NCI-H1105 (cell line): ENCODE measurements at places on chromosomes 1 and 21.

- DNase-seq = no peak
Observed at GRCh38 chr1:92601044-92601443, 114.3 kb upstream of the GFI1 start.

DNA sequence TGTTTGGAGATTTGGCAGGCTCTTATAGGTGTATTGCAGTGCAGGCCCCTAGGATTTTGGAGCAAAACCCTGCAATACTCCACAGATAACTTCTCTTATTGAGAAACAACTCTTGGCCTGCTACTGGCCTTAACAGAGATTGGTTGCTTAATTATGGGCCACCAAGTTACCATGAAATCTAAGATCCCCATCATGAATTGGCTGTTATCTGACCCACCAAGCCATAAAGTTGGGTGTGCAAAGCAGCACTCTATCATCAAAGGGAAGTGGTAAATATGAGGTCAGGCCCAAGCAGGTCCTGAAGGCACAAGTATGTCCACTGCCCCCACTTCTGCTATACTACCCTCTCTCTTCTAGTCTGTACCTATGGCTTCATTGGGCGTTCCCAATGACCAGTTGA lies 130.0 kb upstream of the TNFSF4 start:
- no peak for DNase-seq

DNA sequence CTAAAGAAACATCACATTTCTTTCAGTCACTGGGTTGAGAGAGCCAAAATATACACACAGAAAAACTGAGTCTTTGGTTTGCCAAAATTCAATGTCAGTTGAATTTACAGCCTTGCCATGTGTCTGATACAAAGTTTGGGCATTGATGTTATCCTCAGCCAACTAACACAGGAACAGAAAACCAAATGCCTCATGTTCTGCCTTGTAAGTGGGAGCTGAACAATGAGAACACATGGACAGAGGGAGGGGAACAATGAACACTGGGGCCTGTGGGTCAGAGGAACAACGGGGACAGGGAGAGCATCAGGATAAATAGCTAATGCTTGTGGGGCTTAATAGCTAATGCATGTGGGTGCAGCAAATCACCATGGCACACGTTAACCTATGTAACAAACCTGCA lies 39.6 kb upstream of the C21orf91 start:
- no peak for DNase-seq

- DNase-seq = no peak
Observed at GRCh38 chr1:17639703-17640340, 100.3 kb downstream of the ARHGEF10L start.

- DNase-seq = no peak
Observed at GRCh38 chr1:205805082-205805711, 7.8 kb downstream of the SLC41A1 start.

- DNase-seq = no peak
Observed at GRCh38 chr1:42144711-42145388, 8.4 kb upstream of the GUCA2B start.

DNA sequence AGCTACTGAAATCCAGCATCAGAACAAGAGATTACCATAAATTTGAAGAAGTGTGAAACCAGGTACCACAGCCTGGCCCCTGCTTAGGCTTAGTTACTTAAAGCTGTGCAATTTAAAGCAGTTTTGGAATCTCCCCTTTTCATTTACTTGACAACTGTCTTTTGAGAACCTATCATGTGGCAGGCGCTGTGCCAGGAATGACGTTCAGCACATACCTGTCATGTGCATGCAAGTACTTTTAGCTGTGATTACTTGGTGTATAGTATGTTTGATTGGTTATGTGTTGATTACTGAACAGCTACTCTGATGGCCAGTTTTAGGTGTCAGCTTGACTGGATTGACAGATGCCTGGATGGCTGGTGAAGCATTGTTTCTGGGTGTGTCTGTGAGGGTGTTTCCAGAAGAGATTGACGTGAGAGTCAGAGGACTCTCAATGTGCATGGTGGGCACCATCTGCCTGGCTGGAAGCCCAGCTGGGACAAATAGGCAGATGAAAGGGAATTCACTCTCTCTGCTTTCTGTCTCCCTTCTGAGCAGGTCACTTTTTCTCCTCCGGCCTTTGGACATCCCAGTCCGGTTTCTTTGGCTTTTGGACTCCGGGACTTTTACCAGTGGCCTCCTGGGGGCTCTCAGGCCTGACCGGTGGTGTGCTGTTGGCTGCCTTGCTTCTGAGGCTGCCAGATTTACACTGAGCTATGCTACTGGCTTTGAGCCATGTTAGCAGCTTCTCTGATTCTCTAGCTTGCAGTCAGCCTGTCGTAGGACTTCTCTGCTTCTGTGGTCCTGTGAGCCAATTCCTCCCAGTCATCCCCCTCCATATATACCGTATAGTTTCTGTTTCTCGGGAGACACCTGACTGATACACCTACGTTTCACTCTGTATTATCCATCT lies 178.0 kb downstream of the RYR2 start:
- no peak for DNase-seq

DNA sequence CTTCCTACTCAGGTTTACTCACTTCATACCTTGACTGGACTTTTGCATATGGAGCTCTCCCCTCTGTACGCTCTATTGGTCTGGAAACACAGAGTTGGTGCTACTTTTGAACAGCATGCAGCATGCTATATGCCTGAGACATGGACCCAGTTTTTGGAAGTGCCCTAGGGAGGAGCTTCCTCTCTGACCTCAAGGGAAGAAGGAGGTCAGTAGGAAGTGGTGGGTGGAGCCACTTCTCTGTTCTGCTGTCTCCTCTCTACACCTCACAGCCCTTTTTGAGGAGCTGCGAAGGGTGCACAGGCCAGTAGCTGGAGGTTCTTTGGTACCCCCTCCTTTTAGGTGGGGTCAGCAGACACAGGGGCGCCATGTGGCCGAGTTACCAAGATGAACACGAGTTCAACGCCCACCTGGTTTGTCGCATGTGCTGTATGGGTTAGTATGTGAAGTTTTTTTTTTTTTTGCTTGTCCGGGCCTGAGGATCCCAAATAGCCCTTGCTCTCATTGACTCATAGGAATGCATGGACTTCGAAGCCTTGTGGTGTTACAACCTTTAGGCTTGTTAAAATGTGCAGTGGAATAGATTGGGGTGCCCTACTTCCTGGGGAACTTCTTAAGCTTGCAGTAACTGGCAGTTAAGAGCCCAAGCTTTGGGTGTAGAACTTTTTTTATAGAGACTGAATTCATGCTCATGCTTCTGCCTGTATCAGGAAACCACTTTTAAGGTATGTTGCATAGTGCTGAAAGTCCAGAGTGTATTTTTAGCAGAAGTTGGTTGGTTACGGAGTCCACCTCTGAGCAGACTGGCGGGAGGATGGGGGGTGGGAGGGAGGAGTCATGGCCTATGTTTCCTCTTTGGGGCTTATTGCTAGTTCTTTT lies 10.7 kb downstream of the MACF1 start:
- DNase-seq = no peak

DNA sequence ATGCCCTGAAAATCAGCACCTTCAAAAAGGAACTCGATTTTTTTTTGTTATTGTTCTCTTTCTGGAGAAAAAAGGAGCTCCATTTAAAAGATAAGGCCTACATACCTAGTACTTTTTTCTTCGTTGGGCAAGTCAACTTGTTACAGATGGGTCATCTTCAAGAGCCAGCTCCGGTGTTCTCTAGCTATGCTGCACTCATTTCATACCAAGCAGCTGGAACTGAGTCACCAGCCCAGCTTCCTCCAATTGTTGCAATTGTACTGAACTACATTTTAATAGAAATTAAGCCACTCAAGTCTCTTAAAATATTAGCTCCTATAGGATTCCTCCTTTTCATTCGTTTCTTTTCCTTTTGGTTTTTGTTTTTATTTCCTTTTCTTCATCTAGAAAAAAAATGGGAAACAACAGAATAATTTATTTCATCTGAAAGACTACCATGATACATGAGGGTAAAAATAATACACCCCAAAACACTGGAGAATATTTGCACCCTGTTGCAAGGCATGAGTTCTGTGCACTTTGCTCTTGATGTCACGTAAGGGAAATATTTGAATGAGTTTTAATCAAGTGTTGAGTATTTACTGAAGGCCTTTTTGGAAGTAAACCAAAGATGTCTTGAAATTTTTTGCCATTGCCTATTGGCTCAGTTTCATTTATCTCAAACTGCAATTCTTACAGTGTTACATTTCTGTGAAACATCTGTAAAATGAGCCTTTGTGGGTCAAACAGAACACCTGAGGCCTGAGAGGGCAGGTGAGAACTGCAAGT lies 60.5 kb downstream of the CLIC4 start:
- no peak for DNase-seq

DNA sequence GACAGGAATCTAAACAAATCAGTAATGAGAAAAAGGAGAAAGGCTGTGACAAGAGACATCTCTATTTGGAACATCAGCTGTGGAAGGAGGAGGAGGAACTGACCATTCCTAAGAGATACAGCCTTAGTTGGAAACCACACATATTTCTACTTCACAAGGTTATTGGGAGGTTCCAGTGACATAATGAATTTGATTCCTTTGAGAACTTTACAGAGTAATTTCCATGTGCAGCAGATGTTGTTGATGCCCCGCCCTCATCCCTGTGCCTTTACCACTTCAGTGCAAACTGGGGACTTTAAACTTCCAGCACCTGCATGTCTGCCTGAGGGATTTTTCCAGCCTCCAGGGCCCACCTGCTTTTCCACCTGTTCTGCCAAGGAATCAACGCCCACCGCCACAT lies 9.3 kb upstream of the ST6GALNAC5 start:
- peak; percentile 20 for DNase-seq

GRCh38 chr1:32179443-32180185 lies at the start of gene TXLNA:
Gene TXLNA, plus strand, starts transcription at chr1:32179675. Its CDS starts 671 bp downstream, at chr1:32180346.
- DNase-seq = peak; percentile 94

- peak; percentile 37 for DNase-seq
Observed at GRCh38 chr1:84892705-84893618, at the start of gene LPAR3. Gene LPAR3, minus strand, starts transcription at chr1:84893206. Its CDS starts 27,086 bp downstream, at chr1:84866120.

DNA sequence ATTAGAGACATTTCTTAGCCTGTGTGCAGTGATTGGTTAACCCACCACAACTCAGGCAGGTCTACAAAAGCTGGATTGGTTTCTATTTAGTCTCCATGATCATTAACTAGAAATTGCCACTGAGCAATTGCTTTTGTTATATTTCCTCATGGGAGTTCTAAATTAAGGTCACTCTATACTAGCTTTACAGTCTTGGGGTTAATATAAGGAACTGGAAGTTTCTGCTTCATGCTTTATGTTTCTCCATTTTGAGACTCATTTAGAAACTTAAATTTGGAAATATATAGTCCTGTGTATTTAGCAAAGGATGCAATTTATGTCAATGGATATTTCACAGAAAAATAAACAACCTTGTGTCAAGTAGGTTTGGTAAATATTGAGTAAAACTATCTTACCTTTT lies 137.5 kb downstream of the HLX start:
- no peak for DNase-seq
